ENCODE measurements at places on chromosomes 6 and 20.

DNA sequence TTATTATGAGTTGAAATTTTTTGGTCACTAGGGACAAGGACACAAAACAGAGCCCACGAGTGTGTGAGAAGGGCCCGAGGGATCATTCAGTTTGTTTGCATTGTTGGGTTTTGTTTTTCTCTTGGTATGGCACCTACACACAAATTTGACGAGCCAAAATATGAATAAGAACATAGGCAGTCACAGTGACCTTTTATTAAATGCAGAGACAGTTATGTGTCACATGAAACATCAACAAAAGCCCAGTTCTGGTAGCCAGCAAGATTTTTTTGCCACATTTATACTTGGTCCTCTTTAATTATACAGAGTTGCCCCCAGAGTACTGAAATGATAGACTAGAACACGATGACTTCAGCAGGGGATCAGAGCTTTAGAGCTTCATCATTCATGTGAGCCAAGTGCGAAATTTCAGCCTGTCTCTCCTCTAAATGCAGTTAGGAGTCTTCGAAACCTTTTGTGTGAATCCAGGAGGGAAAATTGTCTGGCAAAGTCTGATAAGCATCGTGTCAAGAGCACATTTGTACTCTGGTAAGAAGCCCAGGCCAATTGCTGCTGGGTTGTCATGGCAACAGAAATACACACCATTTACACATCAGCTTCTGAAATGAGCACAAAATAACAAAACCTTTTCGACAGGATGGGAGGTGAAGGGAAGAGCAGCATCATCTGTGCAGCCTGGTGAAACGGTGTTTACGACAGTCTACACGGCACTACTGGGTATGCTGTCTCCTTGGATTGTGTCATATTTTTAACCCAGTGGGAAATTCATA lies 79.2 kb upstream of the RIPOR2 start:
- no peak for DNase-seq

DNA sequence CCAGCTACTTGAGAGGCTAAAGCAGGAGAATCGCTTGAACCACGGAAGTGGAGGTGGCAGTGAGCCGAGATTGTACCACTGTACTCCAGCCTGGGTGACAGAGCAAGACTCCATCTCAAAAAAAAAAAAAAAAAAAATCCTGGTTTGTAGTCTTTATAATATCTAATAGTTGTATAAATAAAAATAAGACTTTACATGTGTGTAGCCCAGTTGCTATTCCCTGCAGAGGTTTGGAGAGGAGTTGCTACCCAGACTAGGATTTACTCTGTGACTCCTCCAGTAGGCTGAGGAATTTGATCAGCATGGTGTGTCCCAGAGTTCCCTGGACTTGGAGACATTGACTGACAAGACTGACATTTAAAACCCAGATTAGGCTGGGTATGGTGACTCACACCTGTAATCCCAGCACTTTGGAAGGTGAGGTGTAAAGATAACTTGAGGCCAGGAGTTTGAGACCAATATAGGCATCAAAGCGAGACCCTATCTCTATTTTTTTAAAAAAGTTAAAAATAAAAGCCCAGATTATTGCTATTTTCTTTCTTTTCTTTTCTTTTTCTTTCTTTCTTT lies 10.2 kb downstream of the CHMP4B start:
- no peak for DNase-seq

DNA sequence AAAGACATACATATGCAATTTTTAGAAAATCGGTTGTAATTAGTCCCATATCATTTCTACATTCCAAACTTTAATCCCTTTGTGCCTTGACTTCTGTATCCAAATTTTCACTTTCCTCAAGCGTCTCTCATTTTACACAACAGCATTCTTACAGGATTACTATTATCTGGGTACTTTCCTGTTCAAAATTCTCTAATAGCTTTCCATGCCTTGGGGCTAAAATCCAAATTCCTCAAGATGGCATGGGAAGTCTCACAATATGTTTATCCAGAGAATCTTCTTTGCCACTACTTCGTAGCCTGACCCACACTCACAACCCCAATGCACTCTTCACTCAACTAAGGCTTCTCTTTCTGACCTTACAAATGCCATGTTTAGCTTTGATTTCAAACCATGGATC lies 125.0 kb downstream of the TBX18 start:
- DNase-seq: no peak

GRCh38 chr6:169843991-169844390 lies 92.6 kb downstream of the ERMARD start:
- no peak for DNase-seq

DNA sequence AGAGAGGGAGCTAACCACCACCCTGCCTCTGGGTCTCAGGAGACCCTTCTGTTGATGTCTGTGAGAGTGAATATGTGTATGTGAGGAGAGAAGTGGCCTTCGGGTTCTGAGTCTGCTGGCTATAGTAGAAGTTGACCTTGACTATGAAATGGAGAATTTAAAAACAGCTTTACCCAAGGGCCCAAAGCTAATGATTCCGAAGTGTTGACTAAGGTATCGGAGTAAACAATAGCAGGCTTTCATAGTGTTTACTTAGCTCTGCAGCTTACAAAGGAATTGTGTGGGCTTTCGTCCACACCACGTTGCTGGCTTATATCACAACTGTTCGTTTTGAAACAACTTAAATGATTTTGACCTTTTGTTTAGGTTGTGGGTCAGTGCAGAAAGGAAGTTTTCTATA lies 126.5 kb upstream of the JAG1 start:
- DNase-seq: no peak

- DNase-seq: no peak
Measured at GRCh38 chr20:15146948-15147347, 809.5 kb upstream of the FLRT3 start.

DNA sequence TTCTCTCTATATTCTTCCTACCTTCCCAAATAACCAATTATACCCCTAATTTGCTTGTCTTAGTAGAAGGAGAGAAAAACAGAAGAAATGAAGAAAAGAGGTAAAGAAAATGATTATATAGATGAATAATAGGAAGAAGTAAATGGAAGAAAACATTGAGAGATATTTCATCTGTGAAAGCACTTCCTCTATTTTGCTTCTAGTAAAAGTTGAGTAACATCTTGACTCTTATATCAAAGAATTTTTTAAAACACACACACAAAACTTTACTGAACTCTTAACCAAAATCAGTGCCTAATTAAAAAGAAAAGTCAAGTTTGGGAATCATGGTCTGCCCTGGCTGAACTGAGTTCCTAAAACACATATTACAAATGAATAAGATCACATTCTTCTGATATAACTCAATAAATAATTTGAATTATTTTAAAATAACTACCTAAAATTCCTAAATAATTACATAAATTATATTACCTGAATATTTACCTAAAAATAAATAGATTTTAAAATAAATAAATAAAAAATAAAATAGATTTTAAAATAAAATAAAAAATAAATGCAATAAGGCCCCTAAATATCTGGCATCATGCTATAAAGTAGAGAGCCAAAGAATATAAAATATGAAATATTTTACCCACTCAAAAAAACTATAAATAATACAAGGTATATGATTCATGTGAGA lies 8.8 kb downstream of the SLC17A2 start:
- no peak for DNase-seq

- no peak for DNase-seq
Measured at GRCh38 chr20:52837378-52837777, 134.8 kb upstream of the TSHZ2 start.

DNA sequence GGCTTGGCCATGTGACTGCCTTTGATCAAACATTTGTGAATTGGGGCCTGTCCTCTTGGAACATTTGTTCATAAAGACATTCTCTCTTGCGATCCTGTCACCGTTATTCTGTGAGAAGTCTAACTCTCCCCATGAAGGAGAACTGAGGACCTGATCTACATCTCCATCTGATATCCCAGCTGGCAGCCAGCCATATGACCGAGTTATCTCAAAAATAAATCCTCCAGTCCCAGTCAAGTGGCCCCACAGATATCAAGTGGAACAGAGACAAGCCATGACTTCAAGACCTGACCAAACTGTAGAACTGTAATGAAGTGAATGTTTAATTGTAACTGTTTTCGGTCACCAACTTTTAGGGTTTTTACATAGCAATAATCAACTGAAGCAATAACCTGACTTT lies 25.7 kb downstream of the SNX3 start:
- no peak for DNase-seq

DNA sequence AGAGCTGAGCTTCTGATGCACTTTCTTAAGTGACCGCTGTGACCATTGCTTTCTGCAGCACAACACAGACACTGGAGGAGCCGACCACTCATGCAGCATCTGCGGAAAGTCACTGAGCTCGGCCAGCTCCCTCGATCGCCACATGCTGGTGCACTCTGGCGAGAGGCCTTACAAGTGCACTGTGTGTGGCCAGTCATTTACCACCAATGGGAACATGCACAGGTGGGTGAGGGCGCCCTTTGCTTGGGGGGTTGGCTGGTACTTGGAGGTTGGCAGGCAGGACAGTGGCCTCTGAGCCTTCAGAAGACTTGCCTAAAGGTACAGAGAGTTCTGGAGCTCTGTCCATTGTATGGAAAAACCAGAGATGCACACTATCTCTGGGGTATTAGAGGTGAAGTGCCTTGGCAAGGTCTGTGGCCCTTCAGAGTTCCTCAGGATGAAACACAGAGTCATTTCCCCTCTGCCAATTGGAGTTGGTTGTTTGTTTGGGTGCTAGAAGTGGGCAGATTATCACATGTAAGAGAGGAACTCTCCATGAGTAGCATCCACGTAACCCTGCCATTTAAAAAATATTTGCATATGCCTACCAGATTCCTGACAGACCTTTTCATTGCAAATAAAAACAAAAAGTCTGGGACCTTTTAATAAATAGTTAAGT lies 81.5 kb downstream of the RREB1 start:
- DNase-seq: no peak

DNA sequence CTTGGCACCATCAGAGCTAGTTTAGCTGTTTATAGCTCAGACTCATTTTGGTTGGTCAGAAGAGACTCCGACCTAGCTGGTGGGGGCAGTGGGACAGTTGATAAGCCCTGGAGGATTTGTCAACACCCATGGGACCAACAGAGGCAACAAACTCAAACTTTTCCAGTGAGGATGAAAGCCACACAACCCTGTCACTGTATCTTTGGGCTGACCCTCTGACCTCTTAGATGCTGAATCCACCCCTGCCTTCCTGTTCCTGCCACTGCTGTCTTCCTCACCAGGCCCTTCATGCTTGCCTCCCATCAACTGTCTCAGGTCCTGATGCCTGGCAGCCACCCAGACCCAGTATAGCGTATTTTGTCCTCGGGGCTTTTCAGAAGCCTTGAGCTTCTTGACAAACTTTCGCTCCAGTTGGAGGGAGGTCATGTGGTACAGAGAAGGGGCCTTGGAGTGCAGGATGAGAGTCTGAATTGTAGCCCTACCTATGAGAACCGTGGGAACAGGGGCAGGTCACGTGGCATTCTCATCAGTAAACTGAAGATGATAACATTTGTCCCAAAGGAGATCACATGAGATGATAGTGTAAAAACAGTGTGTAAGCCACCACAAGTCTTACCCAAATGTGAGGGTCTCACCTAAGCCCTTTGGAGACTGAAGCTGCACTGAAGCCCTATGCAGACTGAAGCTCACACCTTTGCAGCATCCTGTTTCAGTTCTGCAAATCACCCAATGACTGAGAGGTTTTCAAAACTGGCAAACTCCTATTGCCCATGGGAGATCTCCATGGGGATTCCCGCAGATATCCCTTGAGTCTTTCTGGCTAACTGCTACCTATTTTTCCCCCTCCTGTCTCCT lies 72.0 kb upstream of the F13A1 start:
- no peak for DNase-seq

DNA sequence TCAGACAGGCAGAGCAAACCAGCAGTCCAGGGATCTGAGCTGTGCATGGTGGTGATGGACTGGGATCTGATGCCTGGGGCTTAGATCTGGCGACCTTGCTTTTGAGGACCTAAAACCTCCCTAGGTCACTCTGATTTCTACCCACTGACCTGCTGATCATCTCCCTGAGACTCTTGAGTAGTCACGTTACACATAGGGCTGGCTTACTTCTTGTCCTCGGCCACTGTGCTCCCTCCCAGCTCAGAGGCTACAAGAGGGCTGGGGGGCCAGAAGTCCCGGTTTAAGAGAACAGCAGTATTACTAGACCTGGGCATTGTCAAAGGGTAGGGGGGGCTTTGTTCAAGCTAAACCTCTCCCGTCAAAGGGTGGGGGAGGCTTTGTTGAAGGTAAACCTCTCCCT lies 5.5 kb downstream of the DYNLT1 start:
- no peak for DNase-seq

Data from activated T-helper 1 cell treated with Interleukin-2 at 50 U/mL for 16 hours (primary cell).